ENCODE measurements at places on chromosomes 7 and 10. TPM values are rescaled to one million over a fixed set of nuclear protein-coding genes. Genes with fewer than 3 reads are reported as not detected.

- no peak for DNase-seq
Observed at GRCh38 chr7:45430397-45430796, 143.8 kb upstream of the ADCY1 start.

The ACTR1A gene
- polyA plus RNA-seq, result 89.5 TPM

- DNase-seq, result no peak
Observed at GRCh38 chr7:72077786-72078185, 334.4 kb downstream of the CALN1 start.

The LIPM gene
- not detected for polyA plus RNA-seq

DNA sequence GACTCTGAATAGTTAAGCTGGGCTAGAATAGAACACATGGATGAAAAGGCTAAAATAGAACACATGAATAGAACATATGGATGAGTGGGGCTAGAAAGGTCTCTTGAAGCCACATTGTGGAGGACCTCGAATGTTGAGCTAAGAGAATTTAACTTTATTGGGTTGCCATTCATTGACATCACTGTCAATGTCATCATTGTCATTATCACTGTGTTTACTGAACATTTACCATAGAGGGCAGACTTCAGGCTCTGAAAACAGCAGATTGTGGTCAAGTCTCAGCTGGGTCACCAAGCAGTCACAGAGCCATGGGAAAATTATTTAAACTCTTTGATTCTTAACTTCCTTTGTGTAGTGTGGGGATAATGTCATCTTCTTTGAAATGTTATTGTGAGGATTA lies 80.4 kb downstream of the WDFY4 start:
- no peak for DNase-seq

DNA sequence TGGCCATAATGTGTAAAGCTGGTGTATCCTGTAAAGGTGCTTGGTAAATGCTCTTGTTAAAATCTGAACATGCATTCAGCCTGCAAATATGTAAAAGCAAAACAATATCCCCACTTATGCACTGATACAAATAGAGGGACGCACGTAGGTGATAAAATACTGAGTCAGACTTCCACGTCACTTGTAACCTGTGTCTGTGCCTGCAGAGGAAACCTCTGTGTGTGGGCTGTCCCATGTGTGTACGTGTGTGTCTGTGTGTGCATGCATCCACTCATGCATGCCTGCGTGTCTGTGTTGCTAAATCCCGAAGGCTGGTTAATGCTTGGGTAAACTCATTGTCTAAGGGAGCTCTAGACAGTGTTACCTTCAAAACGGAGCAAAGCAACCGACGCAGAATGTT lies 68.9 kb downstream of the KLF6 start:
- DNase-seq, result no peak

GRCh38 chr10:66737241-66737640 lies 188.6 kb upstream of the LRRTM3 start:
- DNase-seq, result no peak

The LRRN3 gene
- 4.6 TPM for polyA plus RNA-seq

The LLCFC1 gene
- polyA plus RNA-seq, result 0.43 TPM

The GBF1 gene
- polyA plus RNA-seq, result 45.1 TPM

DNA sequence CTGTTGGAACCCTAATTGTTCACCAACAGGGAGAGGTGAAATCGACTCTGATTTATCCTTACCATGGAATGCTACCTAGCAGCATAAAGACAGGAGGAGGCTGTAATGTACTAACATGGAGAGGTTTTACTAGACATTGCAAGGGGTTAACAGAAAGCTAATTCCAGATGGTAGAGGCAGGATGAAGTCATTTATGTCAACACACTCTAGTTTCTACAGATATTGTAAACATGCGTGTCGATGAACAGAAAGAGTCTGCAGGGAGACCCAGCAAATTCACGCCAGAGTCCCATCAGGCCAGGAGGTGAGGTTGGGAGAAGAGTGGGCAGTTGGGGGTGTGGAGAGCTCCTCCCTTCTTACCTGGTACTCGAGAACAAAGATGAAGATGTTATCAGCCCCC lies 7.0 kb downstream of the NPC1L1 start:
- no peak for DNase-seq

DNA sequence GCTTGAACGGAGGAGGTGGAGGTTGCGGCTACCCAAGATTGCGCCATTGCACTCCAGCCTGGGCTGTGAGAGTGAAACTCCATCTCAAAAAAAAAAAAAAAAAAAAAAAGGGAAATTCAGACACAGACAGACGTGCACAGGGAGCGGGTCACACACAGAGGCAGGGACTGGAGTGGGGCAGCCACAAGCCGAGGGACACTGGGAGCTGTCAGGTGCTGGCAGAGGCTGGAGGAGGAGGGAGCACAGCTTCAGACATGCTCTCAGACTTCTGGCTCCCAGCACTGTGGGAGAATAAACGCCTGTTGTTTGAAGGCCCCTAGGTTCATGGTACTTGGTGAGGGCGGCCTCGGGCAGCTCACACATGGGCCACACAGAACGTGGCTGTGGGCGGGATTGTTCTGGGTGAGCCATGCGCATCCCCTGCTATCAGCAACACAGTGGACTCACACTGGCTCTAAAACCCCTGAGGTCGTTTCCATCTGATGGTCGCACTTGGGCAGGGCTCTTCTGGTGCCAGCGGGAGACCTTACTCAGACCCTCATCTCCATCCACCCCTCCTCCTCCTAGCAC lies 375.9 kb downstream of the DNAJB6 start:
- no peak for DNase-seq

GRCh38 chr10:133110609-133111275 lies 23.0 kb downstream of the ADGRA1 start:
- no peak for DNase-seq

The DENND2A gene
- 42.6 TPM for polyA plus RNA-seq

DNA sequence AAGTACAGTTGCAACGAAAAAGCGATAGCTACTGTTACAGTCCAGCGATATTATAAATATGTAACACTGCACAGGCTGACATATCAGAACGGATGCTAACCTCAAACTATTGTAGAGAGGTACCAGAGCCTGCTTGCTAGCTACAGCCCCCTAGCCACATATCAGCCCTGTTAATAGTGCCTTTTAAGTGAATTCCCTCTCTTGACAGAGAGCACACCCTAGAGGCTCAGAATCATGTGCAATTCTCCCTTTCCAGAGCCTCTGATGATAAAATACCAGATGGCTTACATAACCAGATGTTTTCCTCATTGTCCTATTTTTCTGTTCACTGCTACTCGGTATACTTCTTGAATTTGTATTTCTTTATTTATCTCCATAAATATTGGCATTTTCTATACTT lies 960.7 kb upstream of the CELF2 start:
- no peak for DNase-seq
